ENCODE measurements at places on chromosomes 7 and 10.

GRCh38 chr10:123550675-123551096 lies 115.5 kb upstream of the GPR26 start:
- no peak for DNase-seq

DNA sequence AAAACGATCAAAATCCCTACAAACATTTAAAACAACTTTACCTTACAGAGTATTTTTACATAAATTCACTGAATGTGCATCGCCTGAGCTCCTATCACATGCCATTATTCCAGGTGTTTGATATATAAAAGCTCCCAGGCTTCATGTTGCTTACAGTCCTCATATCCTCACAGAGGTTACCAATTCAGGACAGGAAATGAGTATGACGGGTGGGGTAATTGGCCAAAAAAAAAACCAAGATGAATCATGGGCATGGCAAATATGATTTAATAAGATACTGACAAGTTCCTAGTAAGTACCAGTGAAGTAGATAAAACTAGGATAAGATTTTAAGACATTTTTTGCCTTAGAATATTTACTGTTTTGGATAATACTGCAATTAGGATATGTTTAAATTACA lies 135.8 kb downstream of the KMT2E start:
- peak; percentile 17 for DNase-seq

GRCh38 chr10:112282086-112282485 lies 1.1 kb upstream of the TECTB start:
- DNase-seq = no peak

GRCh38 chr7:156360835-156361234 lies 279.7 kb upstream of the RNF32 start:
- DNase-seq = no peak

GRCh38 chr7:4073750-4074149 lies 608.3 kb upstream of the FOXK1 start:
- DNase-seq = no peak

- DNase-seq = peak; percentile 34
Observed at GRCh38 chr7:121081327-121081936, 92.9 kb downstream of the CPED1 start.

DNA sequence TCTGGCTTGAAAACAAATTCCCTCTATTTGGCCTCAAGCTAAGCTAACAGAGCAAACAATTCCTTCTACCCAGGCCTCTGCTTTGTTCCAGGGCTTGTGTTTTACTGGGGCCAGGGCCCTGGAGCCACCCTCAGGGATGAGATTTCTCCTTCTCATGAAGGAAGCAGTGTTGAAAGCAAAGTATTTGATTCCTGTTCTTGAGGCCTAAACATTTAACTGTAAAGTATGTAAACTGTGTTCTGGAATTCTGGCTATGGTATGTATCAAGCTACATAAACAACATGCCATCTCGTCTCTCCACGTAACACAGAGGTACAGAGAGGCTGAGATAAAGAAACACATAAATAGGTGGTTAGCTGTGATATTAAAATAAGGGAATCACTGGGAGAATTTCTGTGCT lies 81.8 kb downstream of the HERPUD2 start:
- no peak for DNase-seq

GRCh38 chr10:78640796-78641636 lies 427.8 kb upstream of the ZMIZ1 start:
- DNase-seq = no peak
